ENCODE measurements at places on chromosomes 13 and 19.

DNA sequence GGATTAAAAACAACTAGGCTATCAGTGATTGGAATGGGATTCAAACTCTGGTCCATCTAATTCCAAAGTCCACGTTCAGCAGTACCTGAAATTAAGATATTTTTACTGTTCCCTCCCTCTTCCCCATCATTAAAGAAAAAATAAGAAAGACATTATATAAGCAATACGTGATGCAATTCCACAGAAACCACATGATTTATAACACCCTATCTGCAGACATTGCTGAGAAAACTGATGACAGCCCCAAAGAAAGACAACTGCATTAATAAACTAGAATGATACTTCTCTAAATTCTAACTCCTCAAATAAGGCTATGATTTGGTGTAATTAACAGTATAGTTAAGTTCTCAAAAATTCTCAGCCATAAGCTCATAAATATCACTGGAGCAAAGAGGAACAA, 19.1 kb downstream of the LNX2 start:
- no peak for DNase-seq

GRCh38 chr19:35754370-35755130, 2.3 kb downstream of the HSPB6 start:
- DNase-seq: no peak

- DNase-seq: no peak
These were observed 15.8 kb upstream of the ARHGEF7 start for GRCh38 chr13:111099290-111099689.

DNA sequence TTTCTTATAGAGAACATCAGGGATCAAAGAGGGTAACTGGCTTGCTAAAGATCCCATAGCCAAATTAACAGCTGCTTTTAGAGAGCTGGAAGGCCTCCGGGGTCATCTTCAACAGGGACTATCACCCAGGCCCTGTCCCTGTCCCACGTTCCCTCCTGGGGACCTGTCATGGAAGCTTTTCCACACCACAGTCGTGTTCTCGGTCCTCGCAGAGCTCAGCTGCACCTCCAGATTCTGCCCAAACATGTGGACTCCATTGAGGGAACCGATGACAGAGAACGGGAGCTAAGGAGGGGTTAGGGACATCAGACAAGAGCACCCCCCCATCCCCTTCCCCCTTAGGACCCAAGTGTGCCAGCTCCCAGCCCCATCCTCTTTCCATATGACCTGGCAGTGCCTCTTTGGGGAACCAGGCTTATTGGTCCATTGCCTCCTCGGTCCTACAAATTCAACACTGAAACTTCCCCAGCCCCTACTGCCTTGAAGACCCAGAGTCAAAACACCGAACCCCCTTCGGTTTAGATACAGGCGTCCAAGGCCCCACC, 568 bp downstream of the FUZ start:
- no peak for DNase-seq

DNA sequence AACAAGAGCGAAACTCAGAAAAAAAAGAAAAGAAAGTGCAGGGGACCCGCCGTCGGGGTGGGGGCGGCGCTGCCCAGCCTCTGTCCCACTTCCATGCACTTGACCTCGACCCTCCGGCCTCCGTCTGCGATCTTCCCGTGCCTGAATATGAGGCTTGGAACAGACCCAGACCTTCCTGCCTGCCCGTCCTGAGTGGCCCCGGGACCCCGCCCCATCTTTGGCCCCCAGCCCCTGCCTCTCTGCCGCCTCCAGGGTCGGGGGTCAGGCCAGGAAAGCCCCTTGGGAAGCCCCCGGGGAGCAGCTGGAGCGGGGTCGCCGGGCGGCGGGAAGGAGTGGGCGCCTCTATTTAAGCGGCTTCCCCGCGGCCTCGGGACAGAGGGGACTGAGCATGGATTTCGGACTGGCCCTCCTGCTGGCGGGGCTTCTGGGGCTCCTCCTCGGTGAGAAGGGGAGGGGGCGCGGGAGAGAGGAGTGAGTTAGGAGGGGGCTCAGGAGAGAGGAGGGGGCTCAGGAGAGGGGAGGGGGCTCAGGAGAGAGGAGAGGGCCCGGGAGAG, at the start of gene MADCAM1:
Gene MADCAM1, plus strand, starts transcription at position 375 of the 554 bp plus-strand sequence. Its CDS starts 14 bp downstream, at position 389.
- no peak for DNase-seq

- DNase-seq: no peak
These were observed 1110.0 kb upstream of the PCDH20 start for GRCh38 chr13:62525652-62526051.

GRCh38 chr13:51122868-51123566, 11.9 kb upstream of the C13orf42 start:
- DNase-seq: no peak

- no peak for DNase-seq
These were observed 61.7 kb downstream of the RAP2A start for GRCh38 chr13:97495678-97496077.

DNA sequence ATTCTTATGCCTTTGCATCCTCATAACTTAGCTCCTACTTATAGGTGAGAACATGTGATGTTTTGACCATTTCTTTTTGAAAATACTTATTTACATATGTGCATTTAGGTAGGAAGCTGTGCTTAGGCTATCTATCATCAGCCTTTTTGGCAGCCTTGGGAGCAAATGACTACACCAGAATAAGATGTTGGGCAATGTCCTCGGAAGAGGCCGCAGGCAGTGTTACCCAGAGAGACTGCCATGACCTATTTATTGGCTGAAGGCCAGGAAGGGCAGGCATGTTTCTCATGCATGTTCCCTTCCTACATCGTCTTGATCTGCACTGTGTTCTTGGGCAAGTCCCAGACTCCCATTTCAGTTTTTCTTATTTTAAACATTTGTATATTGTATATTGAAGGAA, 122.3 kb downstream of the B3GLCT start:
- peak; percentile 93 for DNase-seq

DNA sequence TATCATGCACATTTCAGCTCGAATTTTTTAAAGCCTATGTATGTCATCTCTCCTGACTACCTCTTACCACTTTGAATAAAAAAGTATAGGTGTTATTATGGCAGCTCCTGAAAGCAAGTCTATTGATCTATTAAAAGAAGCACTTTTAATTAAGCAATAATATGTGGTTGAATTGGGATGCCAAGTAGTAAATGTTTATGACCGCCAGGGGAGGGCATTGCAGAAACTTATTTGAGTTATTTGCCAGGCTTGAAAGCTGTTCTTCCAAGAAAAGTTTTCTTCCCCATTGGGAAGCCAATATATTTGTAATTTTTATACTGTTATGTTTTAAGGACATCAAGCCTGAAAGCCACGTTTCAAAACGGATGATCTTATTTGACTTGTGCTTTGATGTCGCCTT, 88.1 kb upstream of the SOX21 start:
- no peak for DNase-seq

GRCh38 chr19:35414442-35414841, 33.6 kb upstream of the FFAR2 start:
- DNase-seq: no peak

GRCh38 chr13:31352467-31352866, 152.7 kb downstream of the B3GLCT start:
- DNase-seq: no peak

GRCh38 chr19:2394442-2395292, 32.7 kb downstream of the TIMM13 start:
- no peak for DNase-seq

DNA sequence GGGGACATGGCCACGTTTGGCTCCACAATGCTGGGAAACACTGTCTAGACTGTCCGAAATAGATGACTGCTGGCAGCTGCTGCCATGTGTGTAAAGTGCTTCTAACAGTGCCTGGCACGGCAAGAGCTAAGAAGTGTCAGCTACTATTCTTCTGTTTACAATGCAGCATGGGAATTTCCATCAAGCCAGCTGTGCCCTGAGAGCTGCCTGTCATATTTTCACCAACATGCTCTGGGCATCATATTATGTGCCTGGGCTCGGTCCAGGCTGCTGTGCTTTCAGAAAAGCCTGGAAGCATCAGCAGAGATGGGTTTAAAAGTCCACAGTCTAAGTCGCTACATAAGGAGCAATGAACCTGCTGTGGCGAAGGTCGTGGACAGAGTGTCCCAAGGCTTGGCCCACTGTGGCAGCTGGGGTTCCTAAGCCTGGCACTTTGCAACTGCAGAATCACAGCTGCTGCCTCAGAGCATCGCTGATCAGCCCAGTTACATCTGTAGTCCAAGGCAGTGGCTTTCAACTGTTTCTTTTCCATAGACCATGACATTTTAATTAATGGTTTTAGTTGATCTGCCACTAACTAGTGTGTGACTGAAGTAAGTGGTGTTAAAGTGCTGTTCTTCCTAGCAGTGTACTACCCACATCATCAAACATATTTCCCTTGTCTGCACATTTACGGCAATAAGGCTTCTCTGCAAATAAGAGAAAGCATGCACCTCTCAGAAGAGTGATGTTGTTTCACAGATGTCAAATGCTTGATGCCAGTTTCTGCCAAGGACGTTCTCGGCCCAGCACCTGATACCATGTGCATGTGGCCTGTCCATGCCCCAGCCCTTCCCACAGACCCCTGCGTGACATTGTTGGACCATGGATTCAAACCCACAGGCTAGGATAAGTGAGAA, 95.7 kb upstream of the C1QTNF9B start:
- DNase-seq: no peak

- no peak for DNase-seq
These were observed 13.4 kb downstream of the TECR start for GRCh38 chr19:14542711-14543328.

- no peak for DNase-seq
These were observed at the start of gene SMIM44 for GRCh38 chr19:3483226-3483628. SMIM44 (minus strand) TSS chr19:3483441; CDS start chr19:3483403, 38 bp downstream.

- DNase-seq: no peak
These were observed 413.1 kb upstream of the ARGLU1 start for GRCh38 chr13:106981051-106981450.

GRCh38 chr19:4068047-4068966, 1.6 kb upstream of the ZBTB7A start:
- no peak for DNase-seq

DNA sequence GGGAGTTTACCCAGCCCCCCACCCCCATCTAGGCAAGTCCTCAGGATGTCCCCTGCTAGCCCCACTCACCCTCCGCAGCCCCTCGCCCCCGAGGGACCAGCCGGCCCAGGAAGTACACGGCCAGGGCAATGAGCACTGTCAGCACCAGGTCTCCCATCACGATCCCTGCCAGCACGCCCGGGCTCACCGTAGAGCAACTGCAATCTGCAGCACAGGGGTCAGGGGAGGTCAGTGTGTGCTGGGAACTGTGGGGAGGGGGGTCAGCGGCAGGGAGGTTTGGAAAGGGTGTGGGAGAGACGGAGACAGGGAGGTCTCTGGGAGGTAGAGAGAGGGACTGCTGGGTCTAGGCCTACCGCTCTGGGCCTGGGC, 734 bp downstream of the TYROBP start:
- no peak for DNase-seq

DNA sequence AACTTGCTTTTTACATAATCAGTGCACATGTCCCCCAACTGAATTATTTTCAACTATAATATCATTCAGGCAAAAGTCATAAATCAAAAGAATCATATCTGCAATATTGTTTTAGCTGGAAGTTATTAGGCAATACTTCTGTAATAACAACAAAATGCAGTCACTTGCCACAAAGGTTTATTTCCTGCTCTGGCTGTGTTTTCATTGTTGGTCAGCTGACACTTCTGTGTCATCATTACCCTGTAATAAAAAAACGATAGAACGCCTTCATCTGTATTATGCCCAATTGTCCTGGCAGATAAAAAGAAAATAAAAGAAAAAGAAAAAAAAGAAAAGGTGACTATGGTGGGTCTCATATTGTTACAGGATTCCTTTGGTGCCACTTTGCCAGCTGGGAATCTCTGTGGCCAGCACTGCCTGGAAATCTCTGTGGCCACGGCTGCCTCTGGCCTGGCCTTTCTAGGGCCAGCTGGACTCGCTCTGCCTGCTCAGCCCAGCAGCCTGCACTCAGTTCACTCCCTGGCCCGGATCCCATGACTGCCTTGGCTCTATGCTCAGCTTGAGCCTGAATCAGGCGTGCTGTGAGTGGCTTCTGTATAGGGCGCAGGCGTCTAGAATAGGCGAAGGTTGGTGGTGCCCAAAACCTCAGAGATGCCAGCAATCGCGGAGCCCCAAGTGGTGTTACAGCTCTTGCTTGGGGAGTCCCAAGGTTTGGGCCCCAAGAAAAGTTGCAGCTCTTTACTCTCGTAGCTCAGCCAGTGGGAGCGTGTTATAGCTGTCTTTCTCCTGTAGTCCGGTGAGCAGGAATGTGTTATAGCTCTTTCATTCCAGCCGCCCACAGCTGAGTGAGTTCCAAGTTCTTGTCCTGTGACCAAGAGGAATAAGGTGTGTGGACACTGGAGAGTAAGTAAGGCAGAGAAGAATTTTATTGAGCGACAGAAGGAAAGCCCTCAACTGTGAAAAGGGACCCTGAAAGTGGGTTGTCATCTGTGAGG, 1227.1 kb downstream of the SLITRK1 start:
- no peak for DNase-seq

- DNase-seq: peak; percentile 36
These were observed 6.6 kb upstream of the ESD start for GRCh38 chr13:46803586-46803985.

- DNase-seq: no peak
These were observed 16.3 kb downstream of the LCP1 start for GRCh38 chr13:46165485-46166223.

GRCh38 chr13:108769213-108770070, 140.0 kb downstream of the MYO16 start:
- DNase-seq: no peak

DNA sequence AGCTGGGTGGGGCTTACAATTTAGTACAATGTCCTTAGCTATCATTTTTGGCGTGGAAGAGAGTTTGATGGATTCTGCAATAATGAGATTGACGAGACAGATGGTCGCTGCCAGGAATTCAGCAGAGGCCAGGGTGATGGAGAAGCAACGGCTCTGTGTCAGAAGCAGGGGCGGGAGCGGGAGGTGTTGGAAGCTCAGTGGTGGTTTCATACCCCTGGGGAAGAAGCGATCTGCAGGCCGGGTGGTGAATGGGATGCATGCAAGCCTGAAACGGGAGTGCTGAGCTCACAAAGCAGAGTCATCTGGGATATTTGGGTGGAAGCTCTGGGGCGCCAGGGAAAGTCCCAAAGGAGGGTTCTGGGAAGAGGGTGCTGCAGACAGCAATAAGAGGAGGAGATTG, 370.8 kb downstream of the ZNF536 start:
- no peak for DNase-seq

GRCh38 chr19:51821456-51821855, 26.5 kb downstream of the FPR3 start:
- no peak for DNase-seq

DNA sequence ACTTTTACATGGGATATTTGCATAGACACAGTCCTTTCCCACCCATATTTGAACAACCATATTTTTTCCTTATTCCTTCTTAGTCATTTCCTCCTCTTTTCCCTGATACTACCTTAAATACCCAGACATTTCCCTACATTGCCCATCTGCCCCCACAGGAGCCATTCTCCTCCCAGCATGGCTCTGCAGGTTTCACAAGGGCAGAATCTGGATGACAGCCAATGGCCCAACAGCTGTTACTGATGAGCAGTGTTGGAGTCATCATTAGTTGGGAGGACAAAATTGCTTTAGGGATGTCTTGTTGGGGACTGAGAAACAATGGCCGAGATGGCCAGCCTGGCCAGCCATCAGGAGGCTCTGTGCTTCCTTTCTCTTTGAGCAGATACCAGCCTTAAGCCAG, 209.5 kb downstream of the KLF5 start:
- peak; percentile 47 for DNase-seq

Measured in skeletal muscle cell (primary cell).